ENCODE measurements at places on chromosomes 13 and 19.

- no peak for DNase-seq
These were observed 102.0 kb downstream of the MBNL2 start for GRCh38 chr13:97324115-97324514.

- DNase-seq: peak; percentile 63
These were observed 222.4 kb downstream of the NBEA start for GRCh38 chr13:35164324-35164932.

- no peak for DNase-seq
These were observed 612.1 kb downstream of the TBC1D4 start for GRCh38 chr13:74869846-74870245.

GRCh38 chr19:51372021-51372648 is 319 bp downstream of the NKG7 start:
- no peak for DNase-seq

GRCh38 chr13:95568131-95568530 is 15.6 kb downstream of the CLDN10 start:
- DNase-seq: no peak

- no peak for DNase-seq
These were observed 20.0 kb downstream of the SIN3B start for GRCh38 chr19:16849168-16849567.

GRCh38 chr19:57010541-57010940 is 109.2 kb upstream of the USP29 start:
- no peak for DNase-seq

- DNase-seq: no peak
These were observed 7.6 kb downstream of the CAPN12 start for GRCh38 chr19:38736413-38737280.

- DNase-seq: no peak
These were observed 113.1 kb downstream of the PCDH9 start for GRCh38 chr13:67117010-67117550.

DNA sequence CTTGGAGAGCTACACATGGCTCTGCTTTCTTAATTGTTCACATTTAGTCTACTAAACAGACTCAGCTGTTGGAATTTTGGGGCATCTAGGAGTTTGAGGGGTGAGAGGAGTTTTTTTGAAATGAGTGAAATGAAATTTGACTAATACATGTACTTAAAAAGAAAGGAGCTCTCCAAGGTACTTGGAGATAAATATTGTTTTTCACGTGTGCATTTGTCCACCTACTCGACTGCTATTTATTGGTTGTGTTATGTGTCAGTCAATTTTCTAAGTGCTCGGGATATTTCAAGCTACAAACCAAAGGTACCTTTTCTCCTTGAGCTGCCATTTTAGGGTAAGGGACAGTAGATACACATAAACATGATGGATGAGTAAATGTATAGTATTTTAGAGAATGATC is 697.0 kb downstream of the LIG4 start:
- DNase-seq: peak; percentile 23

- DNase-seq: no peak
These were observed 35.2 kb downstream of the SLC15A1 start for GRCh38 chr13:98717256-98717655.

DNA sequence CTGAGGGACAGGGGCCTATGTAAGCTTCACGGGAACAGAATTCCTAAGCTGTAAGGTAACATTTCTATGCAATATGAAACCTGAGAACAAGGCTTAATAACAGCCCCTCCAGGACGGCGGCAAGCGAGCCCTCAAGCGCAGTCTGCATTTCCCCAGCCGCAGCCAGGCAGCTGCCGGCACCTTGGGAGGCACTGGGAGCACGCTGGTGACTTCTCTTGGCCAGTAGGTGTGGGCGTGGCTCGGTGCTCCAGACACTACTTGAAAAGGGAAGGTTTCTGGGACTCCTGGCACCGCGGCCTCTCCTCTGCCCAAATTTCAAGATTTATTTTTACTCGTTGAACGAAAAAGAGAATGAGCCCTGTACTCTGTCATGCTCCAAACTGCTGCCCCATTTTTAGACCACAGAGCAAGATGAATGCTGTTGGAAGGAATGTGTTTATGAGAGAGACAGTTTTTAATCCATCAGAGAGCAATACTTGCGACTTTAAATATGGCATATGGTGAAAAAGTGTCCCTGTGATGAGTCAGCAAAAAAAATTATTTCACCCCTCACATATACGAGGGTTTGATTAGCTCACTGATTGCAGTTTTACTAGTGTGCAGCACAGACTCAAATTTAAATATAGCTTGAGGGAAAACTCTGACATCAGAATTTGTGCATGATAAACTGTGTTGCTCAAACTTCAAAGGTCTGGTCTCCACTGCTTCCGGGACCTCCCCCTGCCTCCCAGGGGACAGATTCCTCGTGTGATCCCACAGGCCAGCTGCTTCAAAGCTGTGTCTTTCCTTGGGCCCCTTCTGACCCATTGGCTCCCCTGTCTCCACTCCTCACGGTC is 81.2 kb downstream of the COL4A2 start:
- no peak for DNase-seq

GRCh38 chr19:49182848-49183375 is 25.3 kb downstream of the TRPM4 start:
- no peak for DNase-seq

Data from kidney capillary endothelial cell (primary cell).